ENCODE measurements at places on chromosomes 4 and X. TPM values are rescaled to one million over a fixed set of nuclear protein-coding genes. Genes with fewer than 3 reads are reported as not detected.

The CDKL2 gene
- 1.6 TPM for total RNA-seq

The CHRDL1 gene
- 38.2 TPM for total RNA-seq

The UGT2B15 gene
- not detected for total RNA-seq

The OGT gene
- total RNA-seq = 185 TPM

The CXXC4 gene
- 21.8 TPM for total RNA-seq

The BRS3 gene
- total RNA-seq = not detected

The UGT2B10 gene
- not detected for total RNA-seq

DNA sequence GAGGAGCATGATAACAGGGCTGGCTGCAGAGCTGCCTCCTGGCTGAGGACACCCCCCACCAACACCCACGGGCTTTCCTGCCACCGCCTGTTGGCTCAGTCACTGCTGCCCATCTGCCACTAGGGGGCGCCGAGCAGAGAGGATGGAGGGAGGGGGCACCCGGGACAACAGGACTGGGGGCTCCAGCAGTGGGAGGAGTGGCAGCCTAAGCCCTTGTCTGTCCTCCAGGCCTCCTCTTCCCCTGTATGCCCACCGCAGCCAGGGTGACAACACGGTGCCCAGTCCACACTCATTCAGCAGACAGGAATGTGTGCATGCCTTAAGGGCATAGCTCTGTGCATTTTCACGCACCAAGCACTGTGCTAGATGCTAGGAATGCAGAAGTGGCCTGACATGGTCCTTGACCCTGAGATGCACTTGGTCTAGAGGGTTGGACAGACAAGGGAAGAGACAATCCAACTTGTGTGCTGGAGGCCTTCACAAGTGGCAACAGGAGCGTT, 149.9 kb downstream of the AMMECR1 start:
- peaks cover 7% of the 10 kb centered on the region for H3K36me3 ChIP-seq
- H3K4me3 ChIP-seq = no peak overlapping the region
- peak; percentile 49 for DNase-seq
- H3K27me3 ChIP-seq = no peaks in the 10 kb centered on the region
- H3K4me1 ChIP-seq = no peaks in the 10 kb centered on the region

DNA sequence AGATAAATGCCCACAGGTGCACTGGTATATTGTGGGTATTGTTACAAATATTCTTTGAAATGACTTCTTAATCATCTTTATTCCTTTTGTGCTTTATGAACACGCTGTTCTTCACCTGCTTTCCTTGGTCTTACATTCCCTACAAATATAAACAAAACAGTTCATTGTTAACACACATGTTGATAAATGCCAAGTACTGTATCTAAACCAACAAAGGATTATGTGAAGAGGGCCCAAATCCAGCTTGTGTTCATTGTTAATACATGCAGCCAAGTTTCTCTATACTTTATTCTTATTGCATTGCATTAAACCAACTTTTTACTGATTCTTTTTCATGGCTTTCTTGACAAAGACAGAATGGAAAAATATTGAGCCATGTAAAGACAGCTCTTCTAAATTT, 42.8 kb downstream of the AREG start:
- no peak for DNase-seq
- H3K4me1 ChIP-seq = no peaks in the 10 kb centered on the region
- H3K4me3 ChIP-seq = no peak overlapping the region

GRCh38 chrX:110403441-110404238, 45.0 kb downstream of the RTL9 start:
- H3K4me3 ChIP-seq = no peak overlapping the region
- peaks cover 3% of the 10 kb centered on the region for H3K27me3 ChIP-seq
- DNase-seq = no peak

GRCh38 chr4:114807357-114807756, 208.8 kb downstream of the UGT8 start:
- H3K27me3 ChIP-seq = no peaks in the 10 kb centered on the region
- H3K27ac ChIP-seq = no peak overlapping the region
- no peak for DNase-seq
- peaks cover 6% of the 10 kb centered on the region for H3K36me3 ChIP-seq

DNA sequence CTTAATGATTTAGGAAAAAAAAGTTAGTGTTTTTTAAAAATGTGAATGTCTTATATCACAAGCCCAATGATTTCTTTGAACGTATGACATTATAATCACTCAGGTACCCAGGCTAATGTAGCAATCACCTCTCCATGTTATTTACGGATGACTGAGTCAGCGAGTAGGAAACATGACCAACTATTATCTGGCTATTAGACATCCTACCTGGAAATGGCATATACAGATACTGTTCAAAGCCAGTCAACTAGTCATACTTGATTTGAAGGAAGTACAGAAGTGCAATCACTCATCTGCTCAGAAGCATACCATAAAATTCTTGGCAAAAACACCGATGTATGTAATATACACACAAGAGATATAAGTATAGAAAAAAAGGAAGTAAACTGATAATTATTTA, 732.5 kb downstream of the ARAP2 start:
- no peaks in the 10 kb centered on the region for H3K36me3 ChIP-seq
- H3K4me1 ChIP-seq = peaks cover 12% of the 10 kb centered on the region
- no peak for DNase-seq
- no peak overlapping the region for H3K27ac ChIP-seq

DNA sequence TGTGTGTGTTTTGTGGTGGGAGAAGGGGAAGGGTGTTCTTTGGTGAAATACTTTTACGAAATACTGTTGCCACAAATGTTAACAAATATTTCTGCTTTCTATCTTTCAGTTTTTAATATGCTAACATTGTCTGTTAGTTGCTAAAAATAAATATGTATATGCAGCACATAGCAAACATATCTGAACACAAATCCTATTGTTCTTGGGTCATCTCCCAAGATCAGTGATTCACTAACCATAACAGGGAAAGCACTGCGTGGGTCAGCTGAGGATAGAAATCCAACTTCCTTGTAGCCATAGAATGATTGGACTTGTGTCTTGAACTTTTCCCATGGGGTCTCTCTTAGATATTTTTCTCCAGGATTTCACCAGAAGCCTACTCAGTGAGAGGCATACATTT, 250.3 kb upstream of the FAM47A start:
- no peak for DNase-seq
- no peak overlapping the region for H3K27ac ChIP-seq
- no peak overlapping the region for H3K4me3 ChIP-seq
- no peaks in the 10 kb centered on the region for H3K4me1 ChIP-seq
- no peaks in the 10 kb centered on the region for H3K27me3 ChIP-seq

DNA sequence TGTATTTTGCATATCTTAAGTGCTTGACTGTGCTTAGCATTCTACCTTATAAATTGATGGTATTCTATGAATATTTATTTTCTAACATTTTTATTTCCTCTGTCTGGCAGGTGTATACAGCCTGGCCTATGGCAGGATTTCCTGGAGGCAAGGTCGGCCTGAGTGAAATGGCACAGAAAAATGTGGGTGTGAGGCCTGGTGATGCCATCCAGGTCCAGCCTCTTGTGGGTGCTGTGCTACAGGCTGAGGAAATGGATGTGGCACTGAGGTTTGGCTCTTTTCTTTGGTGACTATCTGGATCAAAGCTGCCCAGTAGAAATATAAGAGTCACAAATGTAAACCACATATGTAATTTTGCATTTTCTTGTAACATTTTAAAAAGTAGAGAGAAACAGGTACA, 6.5 kb upstream of the NUDT6 start:
- no peaks in the 10 kb centered on the region for H3K4me1 ChIP-seq
- no peak for DNase-seq
- H3K27me3 ChIP-seq = no peaks in the 10 kb centered on the region
- no peaks in the 10 kb centered on the region for H3K36me3 ChIP-seq
- no peak overlapping the region for H3K27ac ChIP-seq

DNA sequence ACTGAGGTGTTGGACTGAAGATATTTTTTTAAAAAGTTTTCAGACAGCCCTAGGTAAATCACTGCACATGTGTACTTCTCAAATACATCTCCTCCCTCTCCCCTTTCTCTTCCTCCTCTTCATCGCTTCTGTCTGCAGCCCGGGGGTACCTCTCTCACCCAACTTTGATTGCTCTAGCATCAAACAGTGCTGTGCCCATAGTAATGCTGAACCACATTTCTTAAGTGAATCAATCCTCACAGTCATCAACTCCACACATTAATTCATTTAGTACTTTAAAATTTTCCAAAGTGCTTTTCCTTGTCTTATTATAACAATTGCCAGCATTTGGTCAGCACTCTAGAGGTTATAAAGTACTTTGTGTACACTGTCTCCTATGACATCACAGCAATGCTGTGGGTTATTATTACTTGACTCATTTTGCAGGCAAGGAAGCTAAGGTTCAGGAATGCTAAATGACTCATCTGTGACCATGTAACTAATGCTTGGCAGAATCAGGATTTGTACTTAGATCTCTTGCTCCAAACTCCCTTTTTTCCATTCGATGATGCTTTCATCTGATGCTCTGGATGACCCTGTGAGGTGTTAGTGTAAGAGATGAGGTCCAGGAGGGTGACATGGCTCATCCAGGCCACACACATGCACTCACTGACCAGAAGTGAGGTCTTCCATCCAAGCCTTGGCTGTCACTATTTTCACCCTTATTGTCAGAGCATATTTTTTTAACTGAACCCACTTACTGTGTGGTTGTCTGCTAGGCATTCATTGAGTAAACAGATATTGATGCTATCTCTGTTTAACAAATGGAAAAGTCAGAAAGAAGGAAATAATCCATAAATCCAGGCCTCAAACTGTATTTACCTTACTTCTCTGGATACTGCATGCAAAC, 58.8 kb downstream of the RHOH start:
- H3K27me3 ChIP-seq = peaks cover 3% of the 10 kb centered on the region
- no peaks in the 10 kb centered on the region for H3K36me3 ChIP-seq
- no peak overlapping the region for H3K4me3 ChIP-seq
- no peak for DNase-seq
- no peaks in the 10 kb centered on the region for H3K4me1 ChIP-seq

- H3K36me3 ChIP-seq = no peaks in the 10 kb centered on the region
- H3K27ac ChIP-seq = no peak overlapping the region
- no peaks in the 10 kb centered on the region for H3K4me1 ChIP-seq
- H3K27me3 ChIP-seq = no peaks in the 10 kb centered on the region
- no peak for DNase-seq
Observed at GRCh38 chrX:11967986-11968869, 170.0 kb upstream of the FRMPD4 start.

DNA sequence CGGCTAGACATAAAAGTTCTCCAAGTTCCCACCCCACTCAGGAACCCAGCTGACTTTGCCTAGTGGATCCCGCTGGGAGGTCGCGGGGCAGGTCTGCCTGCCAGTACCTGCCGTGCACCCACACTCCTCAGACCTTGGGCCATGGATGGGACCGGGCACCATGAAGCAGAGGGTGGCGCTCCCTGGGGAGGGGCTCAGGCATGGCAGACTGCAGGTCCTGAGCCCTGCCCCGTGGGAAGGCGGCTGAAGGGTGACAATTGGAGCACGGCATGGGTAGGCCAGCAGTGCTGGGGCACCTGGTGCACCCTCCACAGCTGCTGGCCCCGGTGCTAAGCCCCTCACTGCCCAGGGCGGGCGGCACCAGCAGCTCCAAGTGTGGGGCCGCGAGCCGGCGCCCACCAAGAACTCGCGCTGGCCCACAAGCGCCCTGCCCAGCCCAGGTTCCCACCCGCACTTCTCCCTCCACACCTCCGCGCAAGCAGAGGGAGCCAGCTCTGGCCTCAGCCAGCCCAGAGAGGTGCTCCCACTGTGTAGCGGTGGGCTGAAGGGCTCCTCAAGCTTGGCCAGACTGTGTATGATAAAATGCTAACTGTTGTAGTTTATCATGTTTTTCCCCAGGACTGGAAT, 63.1 kb downstream of the UGT2A2 start:
- no peaks in the 10 kb centered on the region for H3K27me3 ChIP-seq
- no peaks in the 10 kb centered on the region for H3K4me1 ChIP-seq
- no peak for DNase-seq
- no peaks in the 10 kb centered on the region for H3K36me3 ChIP-seq

- H3K4me3 ChIP-seq = no peak overlapping the region
- DNase-seq = no peak
- no peak overlapping the region for H3K27ac ChIP-seq
- H3K4me1 ChIP-seq = no peaks in the 10 kb centered on the region
- no peaks in the 10 kb centered on the region for H3K36me3 ChIP-seq
Observed at GRCh38 chrX:49934148-49934547, 11.8 kb downstream of the CLCN5 start.

DNA sequence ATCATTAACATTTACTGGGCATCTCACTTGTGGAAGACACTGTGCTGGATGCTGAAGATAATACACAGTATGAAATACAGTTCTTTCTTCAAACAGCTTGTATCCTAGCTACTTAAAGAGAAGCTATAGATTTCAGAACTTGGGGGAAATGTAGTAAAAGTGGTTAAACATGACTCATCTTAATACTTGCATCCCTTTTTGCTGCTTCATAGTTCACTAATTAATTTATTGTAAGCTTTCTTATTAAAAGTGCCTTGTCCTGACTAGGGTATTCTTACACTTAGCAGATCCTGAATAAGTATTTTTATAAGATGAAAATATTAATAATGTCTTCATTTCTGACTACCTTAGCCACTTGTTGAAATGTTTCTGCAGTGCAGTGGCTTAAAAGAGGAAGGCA, 132.8 kb upstream of the STIM2 start:
- H3K27ac ChIP-seq = no peak overlapping the region
- no peaks in the 10 kb centered on the region for H3K4me1 ChIP-seq
- no peaks in the 10 kb centered on the region for H3K27me3 ChIP-seq
- H3K36me3 ChIP-seq = no peaks in the 10 kb centered on the region
- no peak overlapping the region for H3K4me3 ChIP-seq

DNA sequence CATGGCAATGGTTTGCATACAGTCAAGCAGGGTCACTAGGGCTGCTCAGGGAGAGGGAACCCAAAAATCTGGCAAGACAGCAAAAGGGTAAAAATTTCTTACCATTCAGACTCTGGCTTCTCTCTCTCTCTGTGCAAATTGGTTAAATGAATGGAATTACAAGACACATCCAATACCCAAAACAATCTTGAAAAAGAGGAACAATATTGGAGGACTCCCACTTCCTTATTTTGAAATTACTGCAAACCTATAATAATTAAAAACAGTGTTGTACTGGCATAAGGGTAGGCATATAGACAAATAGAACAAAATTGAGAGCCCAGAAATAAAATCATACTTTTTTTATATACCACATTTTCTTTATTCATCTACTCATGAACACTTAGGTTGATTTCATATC, 24.1 kb downstream of the ETDA start:
- no peak overlapping the region for H3K27ac ChIP-seq
- H3K4me1 ChIP-seq = no peaks in the 10 kb centered on the region
- no peaks in the 10 kb centered on the region for H3K27me3 ChIP-seq
- H3K36me3 ChIP-seq = no peaks in the 10 kb centered on the region

GRCh38 chr4:120857312-120857711, 65.2 kb downstream of the PRDM5 start:
- no peak overlapping the region for H3K27ac ChIP-seq
- no peak overlapping the region for H3K4me3 ChIP-seq
- no peak for DNase-seq
- H3K4me1 ChIP-seq = no peaks in the 10 kb centered on the region

GRCh38 chr4:2352171-2352570, 66.3 kb downstream of the ZFYVE28 start:
- H3K27ac ChIP-seq = peak overlapping the region; percentile 48
- H3K27me3 ChIP-seq = peaks cover 9% of the 10 kb centered on the region
